Stimulated activated CD4-positive, alpha-beta T cell treated with anti-CD3 and anti-CD28 coated beads, Interleukin-4, amount 100 ng/mL, for 48 hours (primary cell): ENCODE measurements at places on chromosomes 12 and 14.

GRCh38 chr12:119156401-119157044, 22.2 kb upstream of the HSPB8 start:
- DNase-seq, result no peak

GRCh38 chr12:105930557-105931503, 207.9 kb downstream of the NUAK1 start:
- no peak for DNase-seq

DNA sequence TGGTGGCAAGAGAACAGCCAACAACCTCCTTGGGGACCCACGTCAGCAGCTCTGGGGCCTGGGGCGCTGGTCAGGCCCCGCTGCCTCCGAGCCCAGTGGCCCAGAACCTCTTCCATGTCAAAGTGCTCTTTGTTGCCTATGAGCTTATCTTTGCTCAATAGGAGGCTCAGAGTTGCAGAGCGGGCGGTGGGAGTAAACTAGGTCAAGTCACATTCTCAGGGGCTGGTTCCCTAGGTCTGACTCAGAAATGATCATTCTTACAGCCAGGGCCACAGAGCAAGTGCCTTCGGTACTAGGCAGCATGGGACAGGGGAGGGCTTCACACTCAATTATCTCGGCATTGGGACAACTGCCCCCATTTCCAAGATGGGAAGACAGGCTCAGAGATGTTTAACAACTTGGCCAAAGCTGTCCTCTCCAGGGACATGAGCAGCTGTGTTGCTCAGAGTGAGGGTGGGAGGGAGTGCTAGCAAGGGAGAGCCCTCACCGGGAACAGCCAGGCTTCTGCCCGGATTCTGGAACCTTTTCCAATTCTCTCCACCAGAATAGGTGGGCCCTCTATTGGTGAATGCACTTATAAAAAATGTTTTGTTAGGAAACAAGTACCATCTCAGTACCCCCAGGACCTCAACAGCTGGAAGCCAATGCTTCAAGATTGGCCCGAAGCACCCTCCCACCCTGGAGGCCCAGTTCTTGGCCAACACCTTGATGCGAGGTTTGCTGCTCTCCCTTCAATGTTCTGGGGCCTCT, 11.9 kb downstream of the SLC25A29 start:
- DNase-seq, result no peak

DNA sequence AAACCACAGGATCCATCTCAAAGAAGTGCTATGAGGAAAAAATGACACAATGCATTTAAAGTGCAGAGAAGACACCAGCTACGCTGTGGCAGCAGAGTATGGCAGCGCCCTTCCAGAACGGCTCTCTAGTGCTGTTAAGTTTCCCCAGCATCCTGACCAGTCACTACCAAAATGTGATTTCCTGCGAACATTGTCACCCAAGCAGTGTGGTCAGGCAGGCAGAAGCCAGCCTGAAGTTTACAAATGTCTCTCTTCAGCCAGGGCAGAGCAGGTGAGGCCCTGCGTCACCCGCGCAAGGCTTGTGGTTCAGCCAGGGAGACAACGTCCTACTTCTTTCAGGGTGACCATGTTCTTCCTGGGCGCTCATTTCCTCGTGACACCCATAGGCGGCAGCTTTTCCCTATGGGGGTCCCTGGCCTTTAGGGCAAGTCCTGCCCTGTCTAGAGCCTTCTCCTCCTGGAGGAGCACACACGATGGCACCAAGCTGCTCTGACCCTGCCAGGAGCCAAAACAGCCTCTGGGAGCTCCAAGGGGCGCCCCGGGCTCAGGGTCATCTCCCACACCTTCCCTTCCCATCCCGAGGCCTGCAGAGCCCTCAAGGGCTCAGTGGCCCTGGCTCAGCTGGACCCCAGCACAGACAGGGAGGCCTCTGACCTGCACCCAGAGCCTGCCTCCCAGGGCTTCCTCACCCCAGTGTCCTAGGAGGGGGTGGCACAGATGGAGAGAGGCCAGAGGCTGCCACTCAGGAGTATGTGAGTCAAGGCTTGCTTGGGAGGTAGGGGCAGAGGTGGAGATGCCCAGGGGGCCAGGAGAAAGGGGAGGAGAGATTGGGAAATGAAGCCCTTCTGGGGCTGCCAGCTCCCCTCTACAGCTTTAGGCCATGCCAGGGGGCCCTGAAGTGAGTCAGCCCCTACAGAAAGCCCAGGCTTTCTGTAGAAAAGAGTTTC, 41.9 kb downstream of the PSMA6 start:
- no peak for DNase-seq

DNA sequence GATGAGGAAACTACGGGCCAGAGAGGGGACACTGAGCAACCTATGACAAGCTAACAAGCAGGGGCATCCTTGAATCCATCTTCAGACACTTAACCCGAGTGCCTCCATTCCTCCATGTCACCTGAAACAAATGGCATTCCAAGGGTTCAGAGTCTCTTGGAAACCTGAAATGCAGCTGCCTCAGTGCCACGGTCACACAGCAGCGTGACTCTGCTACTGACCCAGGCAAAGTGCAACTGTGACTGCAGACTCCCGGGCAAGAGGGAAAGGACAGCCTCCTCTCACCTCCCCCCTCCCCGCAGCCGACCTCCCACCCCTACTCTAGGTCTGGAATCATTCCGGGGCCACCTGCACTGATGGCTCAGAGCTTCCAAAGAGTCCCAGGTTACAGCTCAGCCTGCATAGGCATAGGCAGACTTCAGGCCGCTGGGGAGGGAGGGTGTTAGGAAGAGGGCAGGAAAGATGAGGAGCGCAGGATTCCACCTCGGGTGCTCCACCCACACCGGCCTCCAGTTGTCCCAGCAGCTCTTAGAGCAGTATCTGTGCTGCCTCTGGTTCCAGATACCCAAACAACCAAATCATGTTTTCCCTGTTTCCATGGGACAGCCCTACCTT, 53.2 kb downstream of the KCNK10 start:
- no peak for DNase-seq
